Activated T-cell treated with anti-CD3 and anti-CD28 coated beads, Interleukin-2, amount 50 U/mL, for 4 hours (primary cell): ENCODE measurements at places on chromosomes 2 and 18.

DNA sequence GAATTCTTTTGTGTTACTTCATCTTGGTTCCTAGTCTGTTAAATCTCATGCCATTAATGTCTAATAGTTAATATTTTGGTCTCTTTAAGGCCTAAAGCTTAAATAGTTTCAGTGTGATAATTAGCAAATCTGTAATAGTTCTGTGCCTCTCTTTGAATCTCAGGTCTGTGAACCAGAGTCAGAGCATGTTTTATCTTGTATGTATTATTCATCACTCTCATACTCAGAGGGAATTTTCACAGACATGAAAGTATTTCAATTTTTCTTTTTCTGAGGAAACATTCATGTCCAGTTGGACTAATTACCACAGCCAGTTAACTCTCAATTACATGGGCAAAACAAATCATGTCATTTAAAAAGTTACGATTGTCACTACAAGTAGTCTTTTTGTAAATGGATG, 931.9 kb upstream of the SLC39A10 start:
- DNase-seq = no peak

GRCh38 chr18:2889761-2890192, 43.0 kb downstream of the EMILIN2 start:
- no peak for DNase-seq

DNA sequence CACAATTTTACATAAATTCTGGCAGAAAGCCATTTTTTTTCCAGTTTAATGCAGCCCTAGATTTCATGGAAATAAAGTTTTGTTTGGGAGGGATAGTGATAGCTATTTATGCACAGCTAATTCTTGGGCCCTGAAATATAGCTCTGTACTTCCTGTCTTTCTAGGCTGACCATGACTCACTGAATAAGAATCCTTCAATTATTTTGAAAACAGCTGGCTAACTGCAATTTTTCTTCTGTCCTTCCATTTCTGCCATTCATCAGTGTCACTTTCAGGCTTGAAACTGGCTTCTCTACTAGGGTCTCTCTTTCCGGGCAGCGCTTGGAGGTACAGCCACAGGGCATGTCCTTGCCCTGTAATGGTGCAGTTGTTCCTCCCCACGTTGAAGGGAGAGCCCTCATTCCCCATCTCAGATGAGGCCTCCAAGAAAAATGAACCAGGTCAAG, 97.1 kb upstream of the TMEM178A start:
- no peak for DNase-seq

GRCh38 chr2:197358931-197359330, 48.4 kb upstream of the ANKRD44 start:
- DNase-seq = no peak

DNA sequence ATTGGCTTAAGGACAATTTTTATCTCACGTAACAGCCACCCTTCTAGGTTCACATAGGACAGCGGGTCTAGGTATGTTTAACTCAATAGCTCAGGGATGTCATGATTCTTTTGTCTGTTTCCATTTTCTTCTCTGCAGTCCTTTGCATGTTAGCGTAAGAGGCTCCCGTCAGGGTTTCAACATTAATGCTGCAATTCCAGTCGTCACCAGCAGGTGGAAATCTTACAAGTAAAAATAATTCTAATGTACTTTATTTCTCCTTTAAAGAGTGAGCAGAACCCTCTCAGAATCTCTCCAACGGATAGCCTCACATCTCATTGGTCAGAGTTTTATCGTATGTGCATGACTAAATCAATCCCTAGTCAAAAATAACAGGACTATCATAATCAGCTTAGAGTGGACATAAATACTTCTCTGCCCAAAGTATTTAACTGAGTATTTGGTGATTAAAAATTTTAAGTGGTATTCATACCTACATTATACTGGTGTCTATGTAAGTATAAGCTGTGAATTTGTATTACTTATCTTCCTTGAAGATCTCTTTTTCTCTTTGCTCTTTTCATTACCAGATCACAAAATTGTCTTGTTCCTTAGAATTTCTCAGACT, 487.2 kb upstream of the GCFC2 start:
- DNase-seq = no peak

GRCh38 chr2:238294393-238295143, 6.2 kb upstream of the PER2 start:
- DNase-seq = no peak

GRCh38 chr18:10301831-10302483, 152.5 kb upstream of the APCDD1 start:
- DNase-seq = no peak

- DNase-seq = no peak
Observed at GRCh38 chr2:64876137-64876647, 113.0 kb upstream of the SLC1A4 start.

DNA sequence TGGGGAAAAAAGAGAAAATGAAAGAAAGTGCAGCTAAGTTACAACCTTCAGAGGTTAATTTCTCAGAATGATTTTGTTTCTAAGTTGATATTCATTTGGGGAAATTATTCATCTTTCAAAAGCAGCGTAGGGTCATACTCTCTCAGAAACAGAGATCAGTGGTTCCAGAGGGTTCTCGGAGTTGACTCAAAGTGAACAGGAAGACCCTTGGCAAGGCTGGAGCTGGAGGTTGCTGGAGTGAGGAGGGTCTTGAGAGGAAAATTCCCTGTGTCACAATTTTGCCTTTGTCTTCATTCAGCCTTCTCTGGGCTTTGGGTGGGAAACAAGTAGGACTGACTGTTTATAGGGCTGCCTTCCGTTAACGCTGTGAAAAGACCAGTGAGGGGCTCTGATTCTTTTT, 168.2 kb downstream of the ICOS start:
- DNase-seq = no peak

- no peak for DNase-seq
Observed at GRCh38 chr2:17851731-17852585, 26.5 kb upstream of the KCNS3 start.

- no peak for DNase-seq
Observed at GRCh38 chr2:156300337-156300736, 32.2 kb downstream of the NR4A2 start.

DNA sequence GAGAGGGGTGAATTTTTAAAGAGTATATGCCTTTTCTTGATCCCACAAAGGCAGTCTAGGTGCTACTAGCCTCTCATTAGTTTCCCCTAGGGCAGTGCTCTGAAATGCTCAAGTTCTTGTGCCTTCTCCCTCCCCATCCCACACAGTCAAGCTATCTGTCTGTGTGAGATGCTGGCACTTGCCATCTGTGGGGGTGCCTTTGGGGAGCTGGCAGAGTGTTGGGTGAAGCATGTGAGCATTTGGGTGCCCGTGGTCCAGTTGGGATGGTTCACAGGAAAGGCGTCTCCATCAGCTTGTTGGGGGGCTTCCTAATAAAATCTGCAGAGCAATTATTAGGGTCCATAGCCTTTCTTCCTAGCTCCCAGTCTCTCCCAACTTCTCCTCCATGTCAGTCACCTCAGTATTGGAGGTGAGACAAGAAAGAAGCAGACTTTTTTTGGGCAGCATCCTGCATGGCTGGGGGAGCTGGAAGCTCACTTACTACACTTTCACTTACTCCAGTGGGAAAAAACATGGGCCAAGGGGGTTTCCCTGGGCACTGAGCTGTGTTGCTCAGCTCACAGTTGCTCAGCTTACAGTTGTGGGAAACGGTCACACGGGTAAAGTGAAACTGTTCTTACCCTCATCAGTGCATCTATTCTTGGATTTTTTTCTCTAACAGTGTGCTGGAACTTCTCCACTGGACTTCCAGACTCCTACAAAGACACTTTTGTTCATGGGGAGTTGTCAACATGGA, 29.3 kb downstream of the COLEC11 start:
- DNase-seq = no peak

- no peak for DNase-seq
Observed at GRCh38 chr2:2269426-2269825, 61.6 kb downstream of the MYT1L start.

- no peak for DNase-seq
Observed at GRCh38 chr18:42830936-42831335, 284.5 kb downstream of the RIT2 start.

DNA sequence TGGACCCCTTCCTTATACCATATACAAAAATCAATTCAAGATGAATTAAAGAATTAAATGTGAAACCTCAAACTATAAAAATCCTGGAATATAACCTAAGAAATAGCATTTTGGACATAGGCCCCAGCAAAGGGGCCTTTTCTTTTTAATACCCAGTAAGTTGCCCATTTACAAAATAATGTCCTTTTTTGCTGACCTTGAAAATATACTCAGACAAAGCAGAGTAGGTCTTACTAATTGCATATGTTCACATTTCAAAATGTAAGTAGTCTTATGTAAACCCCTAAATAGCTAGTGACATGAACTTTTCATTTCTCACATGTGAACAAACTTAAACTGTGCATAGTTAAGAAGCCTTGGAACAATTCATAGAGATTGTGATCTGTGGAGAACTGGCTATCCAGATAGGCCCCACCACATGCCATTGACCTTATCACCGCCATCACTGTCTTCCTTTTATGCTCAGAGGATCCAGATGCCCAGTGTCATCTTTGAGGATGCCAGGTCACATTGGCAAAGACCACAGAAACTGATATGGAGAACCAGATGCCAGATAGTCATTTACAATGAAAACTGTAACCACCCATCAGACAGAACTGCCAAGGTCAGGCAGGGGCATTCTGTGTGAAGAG, 282.4 kb upstream of the RAB12 start:
- no peak for DNase-seq

DNA sequence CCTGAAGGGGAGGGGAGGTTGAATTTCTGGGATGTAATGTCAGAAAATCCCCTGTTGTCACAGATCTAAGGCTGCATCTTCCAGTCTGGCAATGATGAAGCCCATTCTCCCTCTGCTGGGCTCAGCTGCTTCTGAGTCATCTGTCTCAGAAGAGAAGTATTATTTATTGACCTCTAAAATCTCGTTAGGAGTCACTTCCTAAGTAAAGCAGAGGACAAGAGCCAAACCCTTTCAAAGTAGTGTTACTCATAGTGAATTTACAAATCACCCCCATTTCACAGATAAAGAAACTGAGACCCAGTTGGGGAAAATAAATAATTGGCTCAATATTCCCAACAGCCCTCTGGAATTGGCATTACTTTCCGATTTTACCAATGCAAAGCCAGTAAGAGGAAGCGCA, 167.3 kb upstream of the SKOR2 start:
- no peak for DNase-seq

DNA sequence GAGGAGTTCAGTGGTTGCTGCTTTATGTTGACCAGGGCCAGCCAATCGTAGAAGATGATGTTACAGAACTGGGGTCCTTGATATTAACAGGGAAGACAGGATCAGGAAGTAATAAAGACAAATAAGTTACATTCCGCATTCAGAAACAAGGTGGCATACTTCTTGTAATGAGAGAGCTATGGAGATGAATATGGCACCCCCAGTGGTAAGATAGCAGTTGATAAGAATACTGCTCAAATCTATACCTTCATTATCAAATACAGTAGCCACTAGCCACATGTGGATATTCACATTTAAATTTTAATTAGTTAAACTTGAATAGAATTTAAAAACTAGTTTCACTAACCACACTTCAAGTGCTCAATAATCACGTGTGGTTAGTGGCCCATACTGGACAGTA, 290.4 kb upstream of the RBMS1 start:
- no peak for DNase-seq

GRCh38 chr2:89841476-89841840, 1150.0 kb downstream of the RPIA start:
- DNase-seq = no peak

DNA sequence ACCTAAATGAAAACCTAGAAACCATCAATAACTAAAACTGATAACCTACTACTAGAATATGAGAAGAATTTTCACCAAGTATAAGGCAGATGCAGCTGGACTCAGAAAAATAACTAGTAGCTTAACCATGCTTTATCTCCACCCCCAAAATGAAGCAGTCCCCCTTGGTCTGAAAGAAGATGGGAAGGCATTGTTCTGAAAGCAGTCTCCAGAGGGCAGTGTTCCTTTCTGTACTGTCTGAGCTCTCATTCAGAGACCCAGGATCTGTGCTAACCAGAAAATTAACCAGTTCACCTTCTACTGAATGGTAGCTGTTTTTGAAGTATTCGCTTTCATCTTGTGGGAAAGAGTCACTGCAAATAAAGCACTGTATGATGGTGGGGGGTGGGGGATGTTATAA, 273.0 kb downstream of the PDE11A start:
- no peak for DNase-seq
